NCI-H2107 (cell line): ENCODE measurements at places on chromosomes 3 and 15.

GRCh38 chr15:75149867-75150709 lies 51.6 kb upstream of the C15orf39 start:
- DNase-seq: no peak

DNA sequence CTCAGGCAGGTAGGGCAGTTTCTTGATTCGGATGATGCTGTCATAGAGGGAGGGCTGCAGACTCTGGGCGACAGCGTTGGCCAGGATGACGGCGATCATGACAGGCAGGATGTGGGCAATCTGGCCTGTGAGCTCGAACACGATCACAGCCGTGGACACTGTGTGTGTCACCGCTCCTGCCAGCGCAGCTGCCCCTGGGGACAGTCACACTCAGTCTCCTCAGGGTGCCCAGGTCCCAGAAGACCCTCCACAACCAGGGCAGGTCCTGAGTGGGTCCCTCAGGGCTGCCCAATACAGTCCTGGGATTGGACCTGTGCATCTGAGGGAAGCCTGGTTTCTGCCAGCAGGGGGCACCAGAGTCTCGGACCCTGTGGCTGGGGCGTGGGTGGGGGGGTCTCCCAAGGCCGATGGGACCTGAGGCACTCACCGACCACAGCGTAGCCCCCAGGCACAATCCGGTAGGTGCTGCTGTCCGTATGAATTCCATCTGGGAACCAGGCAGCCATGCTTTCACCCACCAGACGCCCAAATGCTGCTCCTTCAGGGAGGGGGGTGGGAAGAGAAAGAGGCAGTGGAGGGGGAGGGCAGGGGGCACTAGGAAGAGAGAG lies 7.2 kb downstream of the CLCN2 start:
- DNase-seq: no peak

- DNase-seq: no peak
Measured at GRCh38 chr3:148420242-148420641, 277.5 kb upstream of the AGTR1 start.

- no peak for DNase-seq
Measured at GRCh38 chr3:9951962-9952805, at the start of gene PRRT3. TSS of gene PRRT3 (minus strand) at chr3:9952408. CDS start at chr3:9950115, 2,293 bp downstream.

GRCh38 chr15:62393196-62393595 lies 228.1 kb upstream of the C2CD4B start:
- no peak for DNase-seq

- DNase-seq: no peak
Measured at GRCh38 chr3:185406121-185406620, 43.2 kb downstream of the MAP3K13 start.

GRCh38 chr15:101121511-101122090 lies 130.2 kb downstream of the CHSY1 start:
- DNase-seq: no peak

DNA sequence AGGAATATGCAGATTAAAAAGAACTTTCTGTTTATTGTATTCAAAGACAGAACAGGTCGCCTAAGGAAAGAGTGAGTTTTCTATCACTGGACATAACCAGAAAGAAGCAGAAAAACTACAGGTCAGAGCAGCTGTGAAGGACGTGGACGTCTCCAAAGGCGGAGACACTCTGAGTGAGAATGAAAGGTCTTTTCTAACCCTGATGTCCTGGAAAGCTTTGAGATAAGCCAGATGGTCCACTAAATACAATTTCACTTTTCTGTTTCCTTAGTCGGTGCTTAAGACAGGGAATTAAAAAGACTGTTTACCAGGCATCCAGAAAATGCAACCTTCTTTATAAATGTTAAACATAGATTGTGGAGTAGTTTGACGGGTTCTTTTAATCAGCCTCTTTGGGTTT lies 360.4 kb downstream of the FGF12 start:
- DNase-seq: no peak

DNA sequence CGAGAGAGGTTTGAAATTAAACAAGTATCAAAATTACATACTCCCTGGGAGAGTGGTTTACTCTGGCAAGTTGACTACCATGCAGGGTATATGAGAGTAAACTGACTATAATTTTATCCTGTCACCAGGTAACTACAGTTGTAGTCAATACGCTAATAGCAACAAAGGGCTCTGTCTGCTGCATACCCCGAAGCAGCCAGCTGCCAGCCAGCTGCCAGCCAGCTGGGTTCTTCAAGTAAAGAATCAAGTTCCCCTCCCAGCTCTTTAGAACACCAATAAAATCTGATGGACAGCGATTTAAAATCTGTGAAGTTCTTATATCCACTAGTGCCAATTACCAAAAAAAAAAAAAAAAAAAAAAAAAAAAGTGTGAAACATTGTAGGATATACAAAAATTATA lies 417.7 kb upstream of the CFAP20DC start:
- DNase-seq: no peak

GRCh38 chr3:40695848-40696247 lies 171.1 kb downstream of the ZNF621 start:
- no peak for DNase-seq

- no peak for DNase-seq
Measured at GRCh38 chr3:44055951-44056350, 185.7 kb upstream of the TOPAZ1 start.

DNA sequence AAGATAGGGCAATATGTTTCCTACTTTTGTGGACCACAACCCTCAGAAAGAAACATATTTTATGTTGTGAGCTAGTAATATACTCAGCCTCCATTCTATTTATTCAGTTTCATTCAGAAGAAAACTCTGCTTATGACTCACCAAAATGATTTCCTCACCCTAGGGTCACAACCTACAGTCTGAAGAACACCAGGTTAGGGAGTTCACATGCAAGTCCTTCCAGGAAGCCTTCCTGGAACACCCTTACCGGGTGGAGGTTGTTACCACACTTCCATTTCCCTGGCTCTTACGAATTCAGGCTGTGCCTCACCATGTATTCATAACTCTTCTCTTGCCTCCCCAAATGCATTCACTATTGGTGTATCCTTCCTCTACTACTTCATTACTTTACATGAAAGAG lies 228.0 kb upstream of the ADAMTS9 start:
- no peak for DNase-seq

DNA sequence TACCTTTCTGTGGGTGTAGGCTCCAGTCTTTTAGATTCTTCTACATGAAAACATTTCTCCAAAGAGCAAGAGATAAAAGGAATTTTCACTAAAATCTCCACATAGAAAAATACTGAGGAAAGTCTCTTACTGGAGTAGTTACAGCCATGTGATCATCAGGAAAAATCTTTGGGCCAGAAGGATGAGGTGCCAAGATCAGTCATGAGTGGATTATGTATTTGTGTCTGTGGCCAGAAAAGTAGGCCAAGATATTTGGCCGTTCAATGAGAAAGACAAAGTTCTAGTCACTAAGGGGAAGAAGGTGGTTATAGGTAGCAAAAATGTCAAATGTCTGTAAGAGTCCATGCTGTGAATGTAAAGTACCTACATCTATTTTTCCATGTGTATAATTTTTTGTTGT lies 339.3 kb downstream of the NSUN3 start:
- DNase-seq: no peak

GRCh38 chr3:116301422-116301821 lies 143.9 kb downstream of the LSAMP start:
- DNase-seq: no peak

DNA sequence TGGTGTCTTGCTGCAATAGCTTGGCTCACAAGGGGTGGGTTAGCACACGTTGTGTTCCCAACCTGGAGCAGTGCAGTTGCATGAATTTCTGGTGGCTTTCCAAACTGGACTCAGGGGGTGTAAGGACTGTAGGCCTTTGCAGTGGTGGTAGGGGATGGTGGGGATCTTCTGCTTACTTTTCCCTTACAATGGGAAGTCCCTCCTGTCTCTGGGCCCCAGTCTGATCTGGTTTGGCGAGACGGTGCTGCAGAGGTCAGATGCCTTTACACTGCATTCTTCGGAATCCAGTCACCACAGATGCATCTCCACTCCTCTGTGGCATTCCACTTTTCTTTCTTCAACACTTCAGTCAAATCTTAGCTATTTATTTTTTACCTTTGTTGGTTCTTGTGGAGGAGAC lies 132.1 kb downstream of the DOCK3 start:
- DNase-seq: no peak

DNA sequence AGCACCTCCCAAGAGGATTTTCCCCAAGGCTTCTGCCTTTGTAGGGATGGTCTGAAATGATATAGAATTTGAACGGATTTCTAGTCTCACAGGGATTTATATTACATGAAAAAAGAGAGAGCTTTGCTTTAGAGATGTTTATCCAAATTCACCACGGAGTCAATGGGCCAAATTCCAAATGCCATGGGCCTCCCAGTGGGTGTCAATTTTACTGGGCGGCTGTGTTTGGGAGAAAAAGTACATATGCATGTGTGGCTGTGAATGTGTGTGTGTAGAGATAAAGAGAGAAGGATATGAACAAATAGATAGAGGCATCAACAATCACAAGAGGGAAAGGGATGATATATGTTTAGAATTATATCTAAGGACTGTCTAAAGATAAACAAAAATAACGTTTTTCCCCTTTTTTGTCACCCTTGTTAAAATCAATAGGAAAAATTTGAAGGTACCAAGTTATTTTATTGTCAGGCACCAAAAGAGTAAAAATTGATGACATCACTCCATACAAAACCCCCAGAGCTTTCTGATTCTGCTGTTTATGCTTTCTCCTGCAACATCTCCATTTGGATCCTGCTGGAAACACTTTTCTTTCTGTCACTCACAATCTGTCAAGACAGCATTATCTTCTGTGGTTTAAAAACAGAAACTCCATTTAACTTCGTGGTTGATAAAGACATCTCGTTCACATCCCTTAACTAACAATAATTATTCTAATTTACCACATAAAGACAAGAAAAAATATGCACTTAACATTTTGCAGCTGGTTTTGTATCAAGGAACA lies 160.7 kb downstream of the FHIT start:
- no peak for DNase-seq

DNA sequence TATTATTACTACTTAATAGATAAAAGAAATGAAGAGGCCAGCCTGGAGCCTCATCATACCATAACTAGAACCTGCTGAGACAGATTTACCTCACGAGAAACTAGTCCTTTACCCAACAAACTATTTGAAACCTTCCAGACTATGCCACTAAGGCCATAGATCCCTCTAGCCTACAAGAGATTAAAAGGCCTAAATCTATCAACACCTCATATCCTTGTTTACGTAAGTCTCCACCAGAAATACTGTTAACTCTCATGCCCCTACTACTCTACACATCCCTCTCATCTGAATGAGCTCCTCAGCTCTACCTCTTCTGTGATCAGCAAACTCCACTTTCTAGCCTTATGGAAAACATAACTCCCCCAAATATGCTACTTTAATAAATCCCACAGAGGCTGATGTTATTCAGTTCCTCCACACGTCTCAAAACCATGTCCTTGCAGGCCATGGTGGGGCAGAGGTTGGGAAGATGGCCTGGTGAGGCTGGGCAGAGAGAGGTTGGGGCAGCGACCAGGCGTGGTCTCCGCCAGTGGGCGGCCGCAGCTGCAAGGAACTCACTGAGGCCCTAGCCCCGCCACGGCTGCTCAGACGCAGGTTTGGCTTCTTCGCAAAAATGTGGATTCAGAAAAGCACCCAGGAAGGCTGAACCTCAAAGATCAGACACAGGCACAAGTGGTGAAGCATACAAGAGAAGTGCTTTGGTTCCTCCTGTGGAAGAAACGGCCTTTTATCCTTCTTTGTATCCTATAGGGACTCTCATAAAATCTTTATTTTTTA lies 65.8 kb downstream of the GSK3B start:
- DNase-seq: no peak

DNA sequence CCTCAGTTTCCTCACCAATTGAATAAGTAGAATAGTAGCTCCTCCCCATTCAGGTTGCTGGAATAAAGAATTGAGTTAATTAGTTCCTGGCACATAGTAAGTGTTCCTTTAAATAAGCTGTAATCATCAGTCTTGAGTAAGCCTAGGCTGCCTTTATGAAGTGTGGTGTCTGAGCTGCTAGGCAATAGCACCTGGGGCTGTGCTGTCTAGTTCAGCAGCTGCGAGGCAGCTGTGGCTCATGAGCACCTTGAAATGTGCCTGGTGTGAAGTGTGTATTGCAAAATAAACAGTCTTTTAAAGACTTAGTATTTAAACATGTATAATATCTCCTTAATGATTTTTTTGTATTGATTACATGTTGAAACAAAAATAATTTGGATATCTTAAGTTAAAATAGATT lies 77.6 kb downstream of the TOP2B start:
- no peak for DNase-seq

DNA sequence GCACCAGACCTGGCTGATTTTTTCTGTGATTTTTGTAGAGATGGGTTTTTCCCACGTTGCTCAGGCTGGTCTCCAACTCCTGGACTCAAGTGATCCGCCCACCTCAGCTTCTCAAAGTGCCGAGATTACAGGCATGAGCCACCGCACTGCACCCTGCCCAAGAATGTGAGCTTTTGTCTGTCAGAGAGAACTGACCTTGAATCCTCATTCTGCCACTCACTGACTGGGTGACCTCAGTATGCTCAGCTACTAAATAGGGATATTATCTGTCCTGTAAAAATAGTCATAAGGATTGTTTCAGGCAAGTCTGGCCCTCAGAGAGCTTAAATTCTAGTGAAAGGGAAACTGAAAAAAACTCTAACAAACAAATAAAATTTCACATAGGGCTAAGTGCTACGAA lies 2.1 kb upstream of the RFT1 start:
- DNase-seq: no peak

GRCh38 chr15:27210176-27210575 lies 239.2 kb downstream of the GABRG3 start:
- DNase-seq: no peak

DNA sequence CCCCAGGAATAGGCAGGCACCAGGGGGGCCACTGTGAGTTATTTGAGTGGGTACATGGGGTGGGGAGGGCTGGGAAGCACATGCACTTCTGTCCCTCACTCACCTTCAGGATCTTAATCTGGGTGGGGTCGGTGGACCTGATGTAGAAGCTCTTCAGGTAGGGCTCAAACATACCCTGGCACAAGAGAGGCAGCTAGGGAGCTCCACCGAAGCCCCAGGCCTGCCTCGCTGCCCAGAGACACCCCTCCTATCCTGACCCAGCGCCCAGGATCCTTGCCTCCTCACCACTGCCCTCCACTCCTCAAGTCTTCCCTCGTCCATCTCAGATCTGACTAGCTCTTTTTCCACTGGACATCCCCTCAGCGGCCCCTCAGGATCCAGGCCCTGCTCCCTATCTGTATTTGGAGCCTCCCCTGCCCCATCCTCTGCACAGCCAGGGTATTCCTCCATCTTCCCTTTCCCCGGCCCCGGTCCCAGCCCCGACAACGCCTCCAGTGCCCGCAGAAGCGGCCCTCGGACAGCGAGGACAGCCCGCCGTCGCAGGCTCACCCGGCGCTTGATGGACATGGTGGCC lies 30.0 kb downstream of the AP3B2 start:
- DNase-seq: no peak

GRCh38 chr3:85576091-85576690 lies 617.4 kb downstream of the CADM2 start:
- DNase-seq: peak; percentile 42

GRCh38 chr15:84586696-84587095 lies 14.1 kb upstream of the ZSCAN2 start:
- DNase-seq: no peak

DNA sequence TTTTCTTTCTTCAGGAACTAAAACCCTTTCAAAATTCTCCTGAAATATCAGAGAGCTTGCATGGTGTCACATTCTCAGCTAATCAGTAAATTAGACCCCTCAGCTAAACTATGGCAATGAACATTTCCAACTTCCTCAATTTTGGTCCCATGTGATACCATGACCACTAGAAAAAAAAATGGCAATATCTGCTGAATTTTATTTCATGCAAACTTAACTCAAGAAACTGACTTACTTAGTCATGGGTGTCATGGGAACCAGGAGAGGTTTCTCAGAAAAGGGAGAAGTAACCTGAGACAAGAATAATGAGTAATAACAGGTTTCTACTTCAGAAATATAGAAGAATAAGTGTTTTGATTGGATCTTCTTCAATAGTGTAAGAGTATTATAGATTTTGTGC lies 784.6 kb upstream of the ALCAM start:
- DNase-seq: no peak
